ENCODE measurements at places on chromosomes 3 and 15. TPM values are rescaled to one million over a fixed set of nuclear protein-coding genes. Genes with fewer than 3 reads are reported as not detected.

Gene UPK1B
- 13.0 TPM for total RNA-seq

Gene BTLA
- total RNA-seq, result not detected

Gene DENND6A
- total RNA-seq, result 21.2 TPM

Gene GPR87
- 83.1 TPM for total RNA-seq

Gene PODXL2
- 5.5 TPM for total RNA-seq

Gene CNTN4
- total RNA-seq, result 0.21 TPM
